ENCODE measurements at places on chromosomes 5 and 9. TPM values are rescaled to one million over a fixed set of nuclear protein-coding genes. Genes with fewer than 3 reads are reported as not detected.

HTR4 gene
- total RNA-seq: not detected

DAB2IP gene
- 1.5 TPM for total RNA-seq

DNA sequence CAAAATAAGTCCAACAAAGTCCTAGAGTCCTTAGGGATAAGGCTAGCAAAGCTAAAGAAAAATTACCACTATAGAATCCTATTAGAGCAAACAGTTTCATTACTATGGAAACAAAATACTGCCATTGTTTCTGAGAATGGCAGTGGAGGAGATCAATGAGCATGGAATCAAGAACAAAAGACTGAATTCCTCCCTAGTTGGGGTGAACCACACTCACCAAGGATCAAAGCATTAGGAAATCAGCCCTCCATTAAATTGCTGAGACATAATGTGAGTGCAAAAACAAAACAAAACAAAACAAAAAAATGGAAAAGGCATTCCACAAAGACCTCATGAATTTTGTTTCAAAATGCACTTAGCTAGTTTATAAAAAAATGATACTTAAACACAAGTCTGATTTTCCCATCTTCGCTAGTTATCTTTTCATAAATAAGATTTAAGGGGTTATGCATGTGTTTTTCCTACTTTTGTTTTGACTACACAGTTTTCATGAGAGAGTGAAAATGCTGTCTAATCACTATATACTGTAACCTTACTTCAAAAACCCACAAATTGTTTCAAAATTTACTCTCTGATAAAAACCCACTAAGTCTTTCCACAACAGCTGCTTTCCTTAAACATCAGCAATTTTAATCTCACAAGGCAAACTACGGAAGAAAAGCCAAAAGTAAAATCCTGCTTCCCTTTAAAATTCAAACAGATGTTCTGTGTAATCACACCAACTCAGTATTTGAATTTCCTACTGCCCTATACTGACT, 9.7 kb downstream of the SERINC5 start:
- DNase-seq: no peak

ASPN gene
- total RNA-seq: not detected

TERT gene
- 12.7 TPM for total RNA-seq

- DNase-seq: no peak
These were observed 7.1 kb upstream of the CFAP90 start for GRCh38 chr5:7857926-7858632.

GRCh38 chr9:133506653-133507038, 18.1 kb downstream of the MYMK start:
- no peak for DNase-seq

LSM11 gene
- total RNA-seq: 7.3 TPM

DNA sequence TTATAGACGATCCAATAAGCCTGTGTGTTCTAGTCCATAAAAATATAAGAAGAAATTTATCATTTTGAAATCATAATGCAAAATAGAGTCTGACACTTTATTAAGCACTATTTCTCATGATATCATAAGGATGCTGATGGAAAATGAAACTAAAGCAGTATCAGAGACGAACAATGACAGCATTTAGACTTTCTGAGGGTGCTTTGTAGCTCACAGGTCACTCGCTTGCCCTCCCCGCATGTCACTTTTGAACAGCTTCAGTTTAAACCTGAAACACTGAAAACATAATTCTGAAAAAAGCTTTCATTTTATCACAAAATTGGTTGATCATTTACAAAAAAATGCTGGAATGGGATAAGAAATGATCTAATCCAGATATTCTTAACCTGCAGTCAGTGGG, 247.1 kb downstream of the EBF1 start:
- DNase-seq: peak; percentile 7

DNA sequence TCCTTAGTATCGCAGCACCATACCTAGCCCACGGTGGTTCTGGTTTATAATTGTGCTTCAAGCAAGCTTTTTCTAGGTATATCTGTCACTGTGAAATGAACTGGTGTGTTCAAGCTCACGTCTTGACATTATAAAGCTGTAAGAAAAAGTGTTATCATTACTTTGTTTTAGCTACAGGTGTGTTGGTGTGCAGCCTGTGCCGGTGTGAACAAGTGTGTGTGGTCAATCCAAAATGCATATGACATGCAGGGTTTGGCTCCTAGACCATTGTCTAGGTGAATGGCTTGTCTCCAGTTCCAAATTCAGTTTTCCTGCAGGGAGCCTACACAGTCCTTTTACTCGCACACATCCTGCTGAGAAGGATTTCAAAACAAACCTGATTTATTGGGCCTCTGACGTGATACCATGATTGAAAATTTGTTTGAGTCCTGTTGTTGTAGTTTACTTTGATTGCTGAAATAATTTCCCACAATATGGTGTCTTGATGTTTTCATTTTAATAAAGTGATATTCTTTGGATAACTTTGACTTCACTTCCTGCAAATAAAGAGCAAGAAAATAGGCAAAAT, 3.7 kb downstream of the LSM11 start:
- DNase-seq: no peak

C7 gene
- total RNA-seq: not detected

ARHGEF37 gene
- total RNA-seq: 1.1 TPM

DNA sequence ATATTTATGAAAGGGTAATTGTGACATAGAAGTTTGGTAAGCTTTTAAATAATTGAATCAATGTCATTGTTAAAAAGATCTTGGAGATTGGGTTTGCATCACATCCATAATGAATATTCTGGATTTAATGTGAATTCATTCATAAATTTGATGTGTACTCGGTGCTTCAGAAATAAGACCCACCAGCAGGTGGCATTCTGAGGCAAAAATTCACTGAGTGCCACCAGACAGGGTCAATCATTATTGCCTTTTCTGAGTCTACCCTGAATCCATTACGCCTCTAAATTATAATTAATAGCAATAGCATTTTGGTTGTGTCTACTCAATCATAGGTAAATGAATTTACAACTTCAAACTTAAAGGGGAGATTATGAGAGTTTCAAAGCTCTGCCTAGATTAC, 1.0 kb downstream of the TRPC7 start:
- DNase-seq: peak; percentile 8

GRCh38 chr5:94777056-94777880, 158.8 kb downstream of the SLF1 start:
- DNase-seq: no peak

DNA sequence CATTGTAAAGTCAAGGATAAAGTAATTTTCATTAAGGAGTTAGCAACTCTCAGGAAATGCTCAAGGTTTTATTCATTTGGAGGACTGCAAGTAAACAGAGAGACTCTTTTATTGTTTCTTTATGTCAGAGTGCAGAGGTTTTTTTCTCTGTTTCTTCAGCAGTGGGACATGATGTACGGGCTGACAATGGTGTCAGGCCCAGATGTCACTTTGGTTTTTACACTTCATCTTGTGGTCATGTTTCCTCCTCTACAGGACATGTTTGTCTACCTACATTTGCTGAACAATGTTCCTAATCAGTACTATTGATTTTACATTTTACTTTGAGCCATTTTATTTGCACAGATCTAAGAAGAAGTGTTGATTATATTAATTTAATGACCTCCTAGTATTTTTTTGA, 72.8 kb upstream of the PARP8 start:
- peak; percentile 44 for DNase-seq

- DNase-seq: no peak
These were observed 365.1 kb upstream of the TRPC7 start for GRCh38 chr5:136730426-136730825.

CHSY3 gene
- total RNA-seq: not detected

DNA sequence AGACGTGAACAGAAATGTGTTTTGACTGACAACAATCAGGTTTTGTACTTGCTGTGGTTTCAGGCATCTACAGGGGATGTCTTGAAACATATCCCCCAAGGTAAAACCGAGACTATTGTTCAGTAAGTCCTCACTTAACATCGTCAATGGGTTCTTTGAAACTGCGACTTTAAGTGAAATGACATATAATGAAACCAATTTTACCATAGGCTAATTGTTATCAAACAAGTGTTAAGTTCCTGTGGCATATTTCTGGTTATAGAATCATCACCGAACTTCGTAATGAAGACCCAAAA, 16.4 kb upstream of the OMD start:
- DNase-seq: no peak

GRCh38 chr5:136014049-136015002, 14.5 kb upstream of the TGFBI start:
- DNase-seq: no peak

DNA sequence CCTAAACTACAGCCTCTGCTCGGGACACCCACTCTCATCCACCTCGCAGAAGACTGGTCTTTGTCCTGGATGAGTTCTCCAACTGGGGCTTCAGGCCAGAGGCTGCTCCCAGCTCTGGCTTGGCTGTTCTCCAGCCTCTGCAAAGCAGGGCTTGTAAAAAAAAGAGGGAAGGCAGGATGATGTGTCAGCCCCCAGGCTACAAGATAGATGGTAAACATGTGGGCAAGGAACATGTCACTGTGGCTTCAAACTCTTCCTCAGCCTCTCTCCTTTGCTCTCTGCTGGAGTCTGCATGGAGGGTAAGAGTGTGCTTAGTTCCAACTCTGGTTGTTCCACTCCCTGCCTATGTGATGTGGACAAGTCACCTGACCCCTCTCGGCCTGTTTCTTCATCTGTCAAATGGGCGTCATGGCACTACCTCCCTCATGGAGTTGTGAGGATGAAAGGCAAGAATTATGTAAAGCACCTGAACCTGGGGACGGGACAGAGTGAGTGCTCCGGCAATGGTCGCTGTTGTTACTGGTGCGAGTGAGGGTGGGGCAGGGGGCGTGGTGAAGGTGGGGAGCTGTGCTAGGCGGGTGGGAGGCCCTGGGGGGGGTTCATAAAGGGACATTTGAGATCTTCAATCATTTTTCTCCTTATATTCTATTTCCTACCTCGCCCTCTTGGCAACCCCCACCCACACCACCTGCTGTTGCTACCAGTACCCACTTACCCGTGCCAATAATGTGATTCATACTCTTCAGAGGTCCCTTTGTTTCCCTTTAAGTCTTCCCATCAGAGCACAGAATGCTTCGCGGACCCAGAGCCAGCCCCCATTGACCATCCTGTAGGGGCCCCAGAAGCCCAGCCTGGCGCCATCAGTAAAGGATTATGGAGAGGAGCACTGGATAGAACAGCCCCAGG, 6.8 kb upstream of the ZNF79 start:
- DNase-seq: no peak

CKMT2 gene
- not detected for total RNA-seq

- DNase-seq: no peak
These were observed 1439.6 kb upstream of the C9orf72 start for GRCh38 chr9:29012911-29013310.

DNA sequence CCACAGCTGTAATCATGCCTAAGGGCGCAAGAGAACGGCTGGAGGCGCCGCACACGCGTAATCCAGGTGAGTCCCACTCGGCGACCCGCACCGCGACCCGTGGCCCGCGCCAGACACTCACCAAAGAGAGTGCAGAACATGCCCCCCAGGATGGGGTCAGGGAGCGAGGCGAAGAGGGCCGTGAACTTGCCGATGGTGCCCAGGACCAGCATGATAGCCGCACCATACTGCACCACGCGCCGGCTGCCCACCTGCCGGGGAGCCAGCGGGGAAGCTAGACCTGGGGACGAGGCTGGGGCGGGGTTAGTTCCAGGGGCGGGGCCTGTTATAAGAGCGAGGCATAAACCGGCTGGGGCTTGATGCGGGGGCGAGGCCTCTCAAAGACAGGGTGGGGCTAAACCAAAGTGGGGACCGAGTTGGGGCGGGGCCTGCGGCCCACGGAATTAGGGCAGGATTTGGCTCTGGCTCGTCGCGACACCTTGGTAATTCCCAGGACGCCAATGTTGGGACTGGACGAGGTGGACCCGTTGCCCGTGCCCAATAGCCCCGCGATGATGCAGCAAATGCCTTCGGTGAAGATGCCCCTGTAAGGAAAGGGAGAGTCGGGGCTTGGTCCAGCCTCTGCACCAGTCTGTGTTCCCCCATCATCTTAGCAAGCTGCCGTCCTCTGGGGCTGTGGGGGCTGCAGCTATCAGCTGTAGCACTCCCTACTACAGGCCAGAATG, 4.8 kb downstream of the SLC23A1 start:
- no peak for DNase-seq

- no peak for DNase-seq
These were observed 9.4 kb downstream of the DMAC1 start for GRCh38 chr9:7790022-7790818.

DNA sequence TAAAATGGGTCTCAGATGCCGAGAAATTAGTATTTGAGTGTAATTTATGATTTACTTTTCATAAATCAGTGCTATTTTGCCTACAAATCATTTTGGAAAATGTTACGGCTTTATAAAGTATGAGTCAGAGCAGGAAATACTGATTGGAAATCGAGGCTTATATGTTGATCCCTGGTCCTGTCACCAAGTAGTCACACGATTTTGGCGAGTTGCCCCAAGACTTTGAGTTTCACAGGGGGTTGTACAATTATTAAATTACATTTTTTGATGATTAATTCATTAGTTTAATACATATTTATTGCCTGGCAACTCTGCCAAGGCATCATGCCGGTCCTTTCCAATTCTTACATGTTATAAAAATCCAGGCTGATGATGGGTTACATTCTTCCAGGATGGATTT, 443.9 kb upstream of the KLF4 start:
- DNase-seq: no peak

PGM5 gene
- total RNA-seq: not detected

GRCh38 chr5:103910786-103911185, 348.2 kb upstream of the NUDT12 start:
- no peak for DNase-seq

GKAP1 gene
- total RNA-seq: 4.4 TPM

DNA sequence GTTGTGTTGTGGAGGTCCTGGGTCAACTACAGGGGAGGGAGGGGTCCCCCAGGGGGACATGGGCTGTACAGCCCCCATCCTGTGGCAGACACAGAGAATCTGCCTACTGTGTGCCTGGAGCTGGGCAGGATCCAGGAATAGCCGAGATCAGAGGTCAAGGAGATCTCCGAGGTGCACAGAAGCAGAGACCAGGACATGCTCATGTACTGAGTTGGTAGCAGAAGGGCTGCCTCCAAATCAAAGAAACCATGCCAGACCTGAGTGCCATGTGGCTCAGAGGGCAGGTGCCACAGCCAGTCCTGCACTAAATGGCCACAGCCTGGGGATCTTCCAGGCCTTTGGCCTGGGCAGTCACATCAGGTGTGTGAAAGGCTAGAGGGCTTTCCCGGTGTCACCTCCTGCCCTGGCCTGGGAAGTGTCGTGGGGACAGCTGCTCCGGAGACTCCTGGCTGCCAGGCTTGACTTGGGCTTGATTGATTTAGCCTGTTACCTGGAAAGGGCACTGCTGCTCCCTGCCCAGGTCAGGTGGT, 27.8 kb downstream of the GSN start:
- no peak for DNase-seq

- DNase-seq: peak; percentile 15
These were observed 28.8 kb downstream of the NR3C1 start for GRCh38 chr5:143374496-143375217.

Data from activated CD8-positive, alpha-beta T cell treated with anti-CD3 and anti-CD28 coated beads for 36 hours (primary cell).